ENCODE measurements at places on chromosomes 7 and 10.

- DNase-seq = no peak
Measured at GRCh38 chr10:22252801-22253579, 35.2 kb upstream of the EBLN1 start.

GRCh38 chr10:18436902-18437301 is 214.5 kb downstream of the NSUN6 start:
- no peak for DNase-seq

DNA sequence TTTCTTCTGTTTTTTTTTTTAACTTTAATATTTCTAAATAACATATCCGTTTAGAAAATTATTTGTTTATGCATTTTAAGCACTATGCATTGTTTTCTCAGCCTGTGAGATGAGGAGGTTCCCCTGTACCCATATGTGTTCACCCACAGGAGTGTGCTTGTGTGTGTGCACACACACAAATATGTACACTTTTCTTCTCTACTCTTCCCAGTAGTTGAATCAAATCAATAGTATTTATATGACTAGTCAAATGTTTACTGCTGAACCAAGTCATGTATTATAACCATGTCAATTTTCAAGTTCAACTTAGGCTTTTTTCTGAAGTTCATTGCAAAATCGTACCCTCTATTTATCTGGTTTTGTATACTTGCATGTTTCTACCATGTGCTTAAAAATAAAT is 37.3 kb downstream of the HDAC9 start:
- no peak for DNase-seq

GRCh38 chr10:58341947-58342346 is 7.1 kb downstream of the UBE2D1 start:
- DNase-seq = no peak

- DNase-seq = no peak
Measured at GRCh38 chr7:17910377-17910776, 29.9 kb downstream of the SNX13 start.

DNA sequence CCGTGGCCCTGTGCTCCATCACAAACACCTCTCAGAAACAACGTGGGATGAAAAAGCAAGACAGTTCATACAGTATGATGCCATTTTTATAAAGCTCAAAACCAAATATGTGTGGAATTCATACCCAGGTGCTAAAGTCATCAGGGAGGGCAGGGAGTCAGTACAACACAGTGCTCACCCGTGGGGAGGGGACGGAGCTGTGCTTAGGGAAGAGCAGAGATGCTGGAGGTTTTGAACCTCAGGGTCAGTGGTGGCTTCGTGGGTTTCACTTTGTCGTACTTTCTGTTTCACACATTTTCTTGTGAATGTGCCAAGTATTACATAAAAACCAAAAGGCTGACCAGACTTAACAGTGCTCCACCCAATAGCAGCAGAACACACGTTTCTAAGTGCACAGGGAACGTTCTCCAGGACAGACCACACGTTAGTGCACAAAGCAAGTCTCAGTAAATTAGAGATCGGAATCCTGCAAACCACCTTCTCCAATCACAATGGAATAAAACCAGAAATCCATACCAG is 21.2 kb downstream of the ZMIZ2 start:
- peak; percentile 18 for DNase-seq

DNA sequence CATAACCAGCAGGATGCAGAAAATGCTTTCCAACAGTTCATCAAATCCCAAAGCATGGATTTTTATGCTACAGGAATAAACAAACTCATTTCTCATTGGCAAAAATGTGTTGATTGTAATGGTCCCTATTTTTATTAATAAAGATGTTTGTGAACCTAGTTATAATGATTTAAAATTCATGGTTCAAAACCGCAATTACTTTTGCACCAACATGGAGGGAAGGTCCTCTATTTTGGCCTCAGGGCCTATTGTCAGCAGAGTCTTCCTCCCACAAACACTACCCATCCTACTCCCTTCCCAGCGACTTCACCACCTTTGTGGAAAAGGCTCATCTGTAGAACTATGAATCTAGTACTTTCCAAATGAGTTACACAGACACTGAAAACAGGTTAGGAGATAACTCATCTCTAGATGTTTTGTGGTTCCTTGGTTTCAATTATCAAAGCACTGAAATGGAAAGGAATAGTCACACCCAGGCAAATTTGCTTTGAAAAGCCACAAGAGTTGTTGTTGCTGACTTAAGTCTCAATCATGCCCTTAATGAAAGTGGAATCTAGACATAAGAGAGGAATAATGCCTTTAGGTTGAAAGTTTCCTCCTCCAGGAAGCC is 59.4 kb upstream of the FRMD4A start:
- DNase-seq = no peak

DNA sequence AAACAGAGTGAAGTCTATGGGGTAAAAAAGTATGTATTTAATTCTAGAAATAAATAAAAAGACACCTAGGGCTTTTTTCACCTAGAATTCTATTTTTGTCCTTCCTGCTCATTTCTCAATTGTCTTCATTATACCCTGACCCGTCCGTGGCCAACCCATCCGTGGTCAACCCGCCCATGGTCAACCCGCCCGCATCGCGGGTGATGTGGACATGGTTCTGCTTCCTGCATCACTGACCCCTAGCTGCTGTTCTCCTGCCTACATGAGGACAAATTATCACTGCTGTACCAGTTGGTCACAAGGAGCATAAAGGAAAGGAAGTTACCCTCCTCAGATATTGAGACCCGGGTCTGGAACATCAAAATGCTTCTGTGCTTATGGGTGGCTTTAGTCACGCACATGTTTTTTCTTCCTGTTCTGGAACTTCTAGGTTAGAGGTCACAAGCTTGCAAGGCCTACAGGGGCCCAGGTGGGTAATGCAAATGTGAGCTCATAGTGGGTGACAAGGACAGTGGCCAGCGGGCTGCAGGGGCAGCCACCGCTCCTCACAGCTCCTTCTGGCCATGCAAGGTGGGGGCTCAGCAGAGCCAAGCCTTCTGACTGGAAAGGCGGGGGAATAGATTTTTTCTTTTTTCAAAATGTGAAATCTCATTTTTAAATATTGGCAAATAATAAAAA is 15.5 kb downstream of the CAMK2G start:
- DNase-seq = no peak

DNA sequence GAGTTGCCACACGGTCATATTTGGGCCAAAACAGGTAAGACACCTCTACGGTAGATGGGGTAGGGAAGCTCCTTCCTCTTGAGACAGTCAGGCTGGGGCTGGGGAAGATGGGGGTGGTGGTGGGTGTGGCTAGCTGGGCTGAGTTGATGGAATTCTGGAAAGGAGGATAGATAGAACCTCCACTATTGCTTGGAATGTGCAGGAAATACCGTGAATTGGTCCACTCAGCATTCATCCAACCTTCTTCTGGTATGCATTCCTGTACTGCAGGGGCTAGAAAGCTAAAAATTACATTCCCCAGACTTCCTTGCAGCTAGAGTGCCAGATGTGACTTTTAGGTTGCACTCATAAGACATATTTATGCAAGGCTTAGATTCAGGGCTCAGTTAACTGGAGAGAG is 24.8 kb downstream of the TLX1 start:
- DNase-seq = no peak

DNA sequence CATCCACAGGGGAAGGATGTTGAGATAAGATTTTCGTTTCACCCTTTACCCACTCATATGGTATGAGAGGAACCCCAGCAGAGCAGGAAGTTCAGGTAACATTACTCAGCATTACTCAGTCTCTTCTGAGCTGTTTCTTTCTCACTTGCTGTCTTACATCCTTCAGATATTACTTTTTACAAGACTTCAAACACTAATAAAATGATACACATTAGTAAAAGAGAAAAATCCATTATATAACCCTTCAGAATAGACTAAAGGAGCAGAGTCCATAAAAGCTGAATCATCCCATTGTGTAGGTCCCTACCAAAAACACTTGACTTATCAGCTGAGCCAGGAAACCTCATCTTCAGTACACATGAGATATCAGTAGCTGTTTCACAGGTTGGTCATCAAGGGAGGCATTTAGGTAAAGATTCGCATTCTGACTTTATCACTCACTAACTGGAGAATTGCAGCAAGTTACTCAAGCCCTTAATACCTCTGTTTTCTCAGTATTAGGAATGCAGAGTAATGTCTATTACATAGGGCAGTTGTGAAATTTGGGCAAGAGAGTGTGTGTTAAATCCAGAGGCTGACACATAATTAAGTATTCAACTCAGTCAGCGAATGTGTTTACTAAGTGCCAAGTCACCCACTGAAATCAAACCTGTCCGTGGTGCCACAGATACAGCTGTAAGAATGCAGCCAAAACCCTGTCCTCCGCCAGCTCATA is 44.7 kb downstream of the KLF6 start:
- no peak for DNase-seq

GRCh38 chr7:20358762-20359282 is 28.1 kb downstream of the ITGB8 start:
- no peak for DNase-seq

DNA sequence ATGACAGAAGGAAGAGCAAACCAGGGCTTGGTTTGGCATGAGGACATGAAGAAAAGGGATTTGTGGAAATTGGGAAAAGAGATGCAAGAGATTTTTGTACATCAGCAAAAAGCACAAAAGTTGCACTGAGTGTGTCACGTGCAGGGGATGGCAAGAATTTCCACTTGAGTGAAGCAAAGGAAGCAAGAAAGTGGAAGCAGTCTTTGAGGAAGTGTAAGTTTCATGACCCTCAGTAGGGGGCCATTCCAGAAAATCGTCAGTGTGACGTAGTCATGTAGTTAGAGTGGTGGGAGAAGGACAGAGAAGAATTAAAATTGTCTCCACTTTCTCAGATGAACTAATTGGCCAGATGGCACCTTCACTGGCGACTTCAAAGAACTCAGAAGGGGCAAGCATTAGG is 123.3 kb upstream of the FZD1 start:
- DNase-seq = no peak

DNA sequence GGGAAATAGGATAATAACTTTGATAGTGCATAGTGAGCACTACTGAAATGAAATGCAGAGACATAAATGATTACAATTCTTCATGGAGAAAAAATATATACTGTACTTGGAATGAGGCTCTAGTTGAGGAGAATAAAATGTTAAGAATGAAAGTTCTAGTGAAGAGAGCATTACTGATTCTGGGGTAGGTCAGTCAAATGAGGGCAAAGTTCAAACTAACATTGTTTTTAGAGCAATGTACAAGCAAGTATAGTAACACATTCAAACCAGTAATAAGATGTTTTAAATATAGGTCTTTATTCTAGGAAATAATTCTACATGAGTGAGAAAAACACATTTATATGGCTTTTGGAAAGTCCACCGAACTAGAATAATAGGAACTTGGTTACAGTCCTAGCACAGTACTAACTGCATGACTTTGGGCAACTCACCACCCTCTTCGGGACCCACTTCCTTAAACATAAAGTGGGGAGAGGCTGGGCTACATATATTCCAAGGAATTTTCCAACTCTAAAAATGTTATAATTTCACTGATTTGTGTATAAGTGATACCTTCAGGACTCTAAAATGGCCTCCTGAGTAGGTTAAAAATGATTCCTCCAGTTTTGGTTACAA is 86.4 kb downstream of the CDK6 start:
- DNase-seq = no peak

- DNase-seq = no peak
Measured at GRCh38 chr7:66304536-66304935, 99.4 kb downstream of the TPST1 start.
